ENCODE measurements at places on chromosomes 1 and 21.
A peak's percentile ranks its signal among the peaks of the same experiment; 100 is the strongest.

DNA sequence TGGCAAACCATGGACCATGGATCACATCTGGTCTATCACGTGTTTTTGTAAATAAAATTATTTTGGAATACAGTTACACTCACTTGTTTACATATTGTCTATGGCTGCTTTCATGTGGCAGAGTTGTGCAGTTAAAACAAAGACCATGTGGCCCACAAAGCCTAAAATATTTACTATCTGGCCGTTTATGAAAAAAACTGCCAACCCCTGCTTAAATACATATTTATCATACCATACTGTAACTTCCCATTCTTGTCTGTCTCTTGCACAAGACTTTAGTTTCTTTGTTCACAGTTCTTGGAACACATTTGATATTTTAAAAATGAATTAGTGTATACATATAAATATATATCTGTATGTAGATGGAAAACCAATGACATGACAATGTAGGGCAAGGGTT, 141.5 kb downstream of the PAPPA2 start:
- no peak for DNase-seq

GRCh38 chr1:197444755-197445154, 176.7 kb downstream of the CRB1 start:
- DNase-seq = no peak

DNA sequence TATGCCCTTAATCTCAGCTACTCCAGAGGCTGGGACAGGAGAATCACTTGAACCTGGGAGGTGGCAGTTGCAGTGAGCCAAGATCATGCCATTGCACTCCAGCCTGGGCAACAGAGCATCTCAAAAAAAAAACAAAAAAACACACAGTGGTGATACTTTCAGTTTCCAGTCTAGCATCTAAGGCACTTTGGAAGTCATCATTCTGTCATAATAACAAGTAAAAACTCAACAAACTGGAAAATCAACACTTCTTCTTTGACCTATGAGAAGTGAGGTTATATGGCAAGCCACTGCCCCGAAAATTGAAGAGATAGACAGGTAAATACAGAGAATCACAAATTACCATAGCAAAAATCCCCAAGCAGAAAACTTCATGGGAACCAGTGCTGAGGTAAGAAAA, 51.9 kb downstream of the IL12RB2 start:
- DNase-seq = no peak

GRCh38 chr1:203101813-203102634, 16.2 kb upstream of the MYOG start:
- DNase-seq = no peak

GRCh38 chr1:150976879-150977694, 2.5 kb upstream of the CERS2 start:
- no peak for DNase-seq

DNA sequence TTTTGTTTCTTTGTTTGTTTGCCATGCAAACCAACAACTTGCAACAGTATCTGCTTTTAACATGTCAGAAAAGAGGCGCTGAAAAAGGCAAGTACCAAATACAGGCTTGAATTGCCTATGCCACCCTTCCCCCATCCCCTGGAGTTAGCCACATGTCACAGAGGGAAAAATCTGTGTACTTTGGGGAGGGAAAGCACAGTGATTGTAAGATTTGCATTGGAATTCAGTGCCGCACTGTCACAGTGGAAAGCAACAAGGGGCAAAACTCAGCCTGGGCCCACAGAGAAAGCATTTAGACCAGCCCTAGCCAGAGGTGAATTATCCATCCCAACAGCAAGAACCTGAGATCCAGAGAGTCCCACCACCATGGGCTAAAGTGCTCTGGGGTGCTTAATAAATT, 52.4 kb upstream of the ACADM start:
- DNase-seq = no peak

DNA sequence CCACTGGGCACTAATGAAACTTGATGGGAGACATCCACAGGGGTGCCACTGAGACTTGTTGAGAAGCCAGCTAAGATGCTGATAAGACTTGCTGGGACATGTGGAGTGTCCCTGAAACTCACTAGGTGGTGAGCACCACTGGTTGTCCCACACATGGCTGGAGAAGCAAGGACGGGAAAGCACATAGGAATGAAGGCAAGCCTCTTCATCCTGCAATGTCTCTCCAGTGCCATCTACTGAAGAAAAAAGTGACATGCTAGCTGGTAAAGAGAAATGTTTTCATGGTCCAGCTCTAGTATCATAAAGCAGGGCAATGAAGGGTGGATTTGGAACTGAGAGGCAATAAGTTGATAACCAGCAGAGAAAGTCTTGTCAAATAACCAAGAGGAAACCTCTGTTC, 283.0 kb downstream of the PAPPA2 start:
- DNase-seq = peak; percentile 12

GRCh38 chr1:159170639-159171038, 776 bp upstream of the CADM3 start:
- DNase-seq = no peak

- no peak for DNase-seq
These were observed 107.6 kb downstream of the PTPRU start for GRCh38 chr1:29343908-29344307.

DNA sequence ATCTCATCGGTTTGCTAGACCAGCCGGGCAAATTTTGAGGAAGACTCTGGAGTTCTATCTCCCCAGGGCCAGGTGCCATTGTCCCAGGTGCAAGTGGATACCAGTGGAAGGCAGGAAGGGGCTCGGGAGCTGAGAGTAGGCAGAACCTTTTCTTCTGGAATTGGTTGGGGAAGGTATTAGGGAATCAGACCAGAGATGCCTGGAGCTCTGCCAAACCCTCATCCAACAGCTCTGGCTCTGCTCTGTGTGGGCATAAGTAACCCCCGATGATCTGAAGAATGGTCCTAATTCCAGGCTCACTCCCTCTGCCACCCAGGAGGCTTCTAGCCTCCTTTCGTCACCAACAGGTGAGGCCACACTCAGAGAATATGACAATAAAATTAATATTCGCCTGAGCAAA, 69.9 kb downstream of the PGBD5 start:
- no peak for DNase-seq

DNA sequence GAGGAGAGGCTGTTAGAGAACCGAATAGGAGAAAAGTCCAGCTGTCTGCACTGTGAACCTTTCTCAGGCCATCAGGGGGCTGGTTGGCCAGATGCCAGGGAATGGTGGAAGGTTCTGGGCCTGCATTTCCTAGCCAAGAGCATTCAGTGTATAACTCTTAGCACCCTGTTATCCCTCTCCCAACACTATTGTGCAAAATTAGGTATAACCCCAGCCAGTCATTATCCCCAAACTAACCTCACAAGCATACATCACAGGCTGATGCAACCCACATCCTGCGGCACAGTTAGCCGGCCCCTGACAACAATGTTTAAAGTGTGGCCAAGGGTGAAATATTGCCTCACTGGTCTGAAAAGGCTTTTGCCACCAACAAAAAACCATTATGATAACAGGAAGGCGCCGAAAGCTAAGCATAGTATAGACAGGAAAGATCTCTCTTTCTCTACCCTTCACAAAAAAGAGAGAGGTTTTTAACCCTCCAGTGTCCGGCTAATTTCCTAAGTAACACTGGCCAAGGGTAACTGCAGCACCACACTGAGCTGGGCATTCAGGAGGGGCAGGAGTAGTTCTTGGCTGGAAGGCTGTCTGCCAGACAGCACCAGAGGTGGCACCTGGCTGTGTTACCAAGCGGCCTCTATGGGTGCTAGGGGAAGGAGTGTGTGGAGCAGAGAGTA, 77.3 kb upstream of the BCAR3 start:
- DNase-seq = no peak

- no peak for DNase-seq
These were observed 297.7 kb downstream of the PTPRC start for GRCh38 chr1:198936371-198937083.

GRCh38 chr1:94793296-94793656, 26.9 kb upstream of the SLC44A3 start:
- DNase-seq = no peak

DNA sequence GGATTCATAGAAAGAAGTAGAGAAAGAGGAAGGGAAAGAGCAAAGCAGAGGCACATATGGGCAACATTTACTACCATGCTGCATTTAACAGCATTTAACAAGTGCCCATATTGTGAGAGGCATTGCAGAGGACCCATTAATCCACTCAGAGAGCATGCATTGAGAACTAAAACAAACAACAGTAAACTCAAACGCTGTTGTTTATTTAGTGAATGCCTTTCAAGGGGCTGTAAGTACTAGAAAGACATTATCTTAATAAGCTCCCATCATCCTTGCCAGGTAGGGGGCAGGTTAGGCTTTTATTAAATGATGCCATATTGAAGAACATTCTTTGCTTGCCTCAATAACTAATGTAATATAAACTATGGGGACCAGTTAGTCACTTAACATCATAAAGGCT, 254.3 kb upstream of the DAB1 start:
- no peak for DNase-seq

DNA sequence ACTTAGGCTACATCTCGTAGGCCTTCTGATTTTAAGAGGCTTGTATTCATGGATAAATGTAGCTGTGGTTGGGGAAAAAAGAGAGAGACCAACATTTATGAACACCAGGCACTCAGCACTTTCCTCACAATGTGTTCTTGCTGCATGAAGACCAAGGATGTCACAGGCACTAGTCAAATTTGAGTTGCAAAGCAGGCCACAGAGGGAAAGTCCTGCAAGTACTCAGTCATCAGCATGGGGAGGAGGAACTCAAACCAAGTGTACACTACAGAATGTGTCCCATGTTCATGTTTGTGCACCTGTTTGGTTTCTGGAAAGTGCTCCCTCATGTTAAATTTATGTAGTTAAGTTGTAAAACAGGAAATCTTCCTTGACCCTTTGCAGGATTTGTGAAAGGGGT, 8.7 kb upstream of the MAP3K7CL start:
- DNase-seq = no peak

GRCh38 chr1:30132602-30133286, 590.6 kb downstream of the MATN1 start:
- no peak for DNase-seq

- peak; percentile 29 for DNase-seq
These were observed 468.2 kb upstream of the VAMP3 start for GRCh38 chr1:7302873-7303272.
